ENCODE measurements at places on chromosomes 1 and 21.

GRCh38 chr1:157105298-157105987 is 5.8 kb upstream of the ETV3L start:
- DNase-seq, result no peak

GRCh38 chr1:193856261-193856660 is 669.8 kb upstream of the B3GALT2 start:
- DNase-seq, result no peak

DNA sequence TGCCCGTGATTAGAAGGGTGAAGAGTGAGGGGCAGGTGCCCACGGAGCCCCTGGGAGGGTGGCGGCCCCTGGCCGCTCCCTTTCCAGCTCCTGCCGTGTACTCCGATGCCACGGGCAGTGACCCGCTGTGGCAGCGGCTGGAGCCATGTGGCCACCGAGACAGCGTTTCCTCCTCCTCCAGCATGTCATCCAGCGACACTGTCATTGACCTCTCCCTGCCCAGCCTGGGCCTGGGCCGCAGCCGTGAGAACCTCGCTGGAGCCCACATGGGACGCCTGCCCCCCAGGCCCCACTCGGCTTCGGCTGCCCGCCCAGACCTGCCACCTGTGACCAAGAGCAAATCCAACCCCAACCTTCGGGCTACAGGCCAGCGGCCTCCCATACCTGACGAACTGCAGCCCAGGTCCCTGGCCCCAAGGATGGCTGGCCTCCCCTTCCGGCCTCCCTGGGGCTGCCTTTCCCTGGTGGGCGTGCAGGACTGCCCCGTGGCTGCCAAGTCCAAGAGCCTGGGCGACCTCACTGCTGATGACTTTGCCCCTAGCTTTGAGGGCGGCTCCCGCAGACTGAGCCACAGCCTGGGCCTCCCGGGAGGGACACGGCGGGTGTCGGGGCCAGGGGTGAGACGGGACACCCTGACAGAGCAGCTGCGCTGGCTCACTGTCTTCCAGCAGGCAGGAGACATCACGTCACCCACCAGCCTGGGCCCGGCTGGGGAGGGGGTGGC is 22.0 kb downstream of the PANK4 start:
- DNase-seq, result no peak

DNA sequence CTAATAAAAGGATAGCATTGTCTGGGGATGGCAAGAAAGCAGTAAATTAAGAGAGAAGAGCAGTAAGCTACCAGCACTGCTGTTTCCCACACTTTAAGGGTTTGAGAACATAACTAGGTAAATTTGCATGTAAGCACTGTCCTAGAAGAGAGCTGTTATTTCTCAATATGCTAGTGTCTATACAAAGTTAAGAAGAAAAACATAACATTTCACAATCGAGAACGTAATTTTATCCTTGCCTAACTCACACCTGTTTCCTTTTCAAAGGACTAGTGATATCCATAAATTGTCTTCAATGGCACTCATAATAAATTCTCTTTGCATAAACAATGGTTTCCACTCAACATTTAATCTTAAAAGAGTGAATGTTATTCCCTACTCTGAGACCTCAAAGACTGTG is 576.0 kb downstream of the PTBP2 start:
- peak; percentile 3 for DNase-seq

DNA sequence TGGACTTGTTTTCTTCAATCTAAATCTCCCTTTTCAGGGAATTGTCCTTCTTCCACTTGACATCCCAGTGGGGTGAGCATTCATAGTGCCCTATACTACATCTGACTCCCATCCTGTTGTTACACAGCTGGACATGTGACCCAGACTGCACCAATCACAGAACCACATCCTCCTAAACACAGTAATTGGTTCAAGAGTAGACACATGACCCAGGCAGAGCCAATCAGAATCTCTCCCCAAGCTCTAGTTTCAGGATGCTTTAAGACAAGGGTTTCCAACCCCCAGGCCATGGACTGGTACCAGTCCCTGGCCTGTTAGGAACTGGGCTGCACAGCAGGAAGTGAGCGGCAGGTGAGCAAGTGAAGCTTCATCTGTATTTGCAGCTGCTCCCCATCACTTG is 5.6 kb upstream of the DDOST start:
- DNase-seq, result peak; percentile 11

Data from endothelial cell of umbilical vein (primary cell).